Bronchial epithelial cell (primary cell): ENCODE measurements at places on chromosomes 7 and 10.
A peak's percentile ranks its signal among the peaks of the same experiment; 100 is the strongest.

- no peak for DNase-seq
Measured at GRCh38 chr7:139265673-139266072, 34.6 kb downstream of the UBN2 start.

- DNase-seq = no peak
Measured at GRCh38 chr7:36278620-36279172, 111.0 kb upstream of the ANLN start.

DNA sequence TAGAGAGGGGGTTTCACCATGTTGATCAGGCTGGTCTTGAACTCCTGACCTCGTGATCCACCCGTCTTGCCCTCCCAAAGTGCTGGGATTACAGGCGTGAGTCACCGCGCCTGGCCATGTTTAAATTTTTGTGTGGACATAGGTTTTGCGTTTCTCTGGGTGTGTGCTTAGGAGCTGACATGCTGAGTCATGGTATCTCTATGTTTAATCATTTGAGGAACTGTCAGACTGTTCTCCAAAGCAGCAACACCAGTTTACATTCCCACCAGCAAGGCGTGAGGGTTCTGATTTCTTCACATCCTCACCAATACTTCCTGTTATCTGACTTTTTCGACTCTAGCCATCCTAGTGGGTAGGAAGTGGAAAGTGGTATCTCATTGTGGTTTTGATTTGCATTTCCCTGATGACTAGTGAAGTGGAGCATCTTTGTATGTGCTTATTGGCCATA lies 153.7 kb downstream of the DNAJB6 start:
- DNase-seq = peak; percentile 77

DNA sequence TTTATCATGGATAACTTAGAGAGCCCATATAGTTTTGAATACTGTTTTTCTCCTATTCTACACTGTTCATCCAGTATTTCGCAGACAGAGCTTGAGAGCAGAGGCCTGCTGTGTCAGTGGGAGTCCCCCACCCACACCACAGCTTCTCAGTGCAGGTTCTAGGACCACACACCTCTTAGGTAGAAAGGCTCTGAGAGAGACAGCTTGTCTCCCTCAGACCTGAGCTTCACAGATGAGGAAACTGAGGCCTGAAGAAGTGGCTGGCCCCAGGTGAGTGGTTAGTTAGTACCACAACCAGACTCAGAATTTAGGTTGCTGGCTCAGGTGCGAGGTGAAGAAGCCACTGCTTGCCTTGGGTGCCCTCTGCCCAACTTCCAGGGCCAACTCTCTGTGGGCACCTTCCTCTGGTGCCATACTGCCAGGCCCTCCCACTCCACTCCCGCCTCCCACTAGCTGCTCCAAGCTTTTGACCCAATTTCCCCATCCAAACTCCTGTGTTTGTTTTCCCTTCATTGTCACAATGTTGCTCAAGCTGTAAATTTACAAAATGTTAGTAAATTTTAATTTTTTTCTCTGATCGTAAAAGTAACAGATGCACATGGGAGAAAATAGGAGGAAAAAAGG lies 7.6 kb upstream of the HILPDA start:
- DNase-seq = no peak

DNA sequence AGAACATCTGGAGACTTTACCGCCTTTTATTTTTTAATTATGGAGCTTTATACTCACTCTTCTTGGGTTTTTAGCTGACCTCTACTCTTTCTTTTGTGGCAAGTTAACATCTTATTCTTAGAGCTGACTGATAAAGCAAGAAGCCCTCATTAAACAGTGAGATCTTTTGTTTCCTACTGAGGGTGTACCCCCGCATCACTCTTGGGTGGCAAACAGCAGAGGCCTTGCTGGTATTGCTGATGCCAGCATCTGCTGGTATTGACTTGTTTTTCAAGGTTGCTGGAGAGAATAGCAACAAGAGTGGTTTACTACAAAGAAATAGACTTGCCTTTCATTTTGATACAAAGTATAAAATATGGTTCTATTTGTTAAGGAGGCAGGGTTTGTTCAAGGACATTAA lies 154.7 kb downstream of the ARID5B start:
- no peak for DNase-seq

DNA sequence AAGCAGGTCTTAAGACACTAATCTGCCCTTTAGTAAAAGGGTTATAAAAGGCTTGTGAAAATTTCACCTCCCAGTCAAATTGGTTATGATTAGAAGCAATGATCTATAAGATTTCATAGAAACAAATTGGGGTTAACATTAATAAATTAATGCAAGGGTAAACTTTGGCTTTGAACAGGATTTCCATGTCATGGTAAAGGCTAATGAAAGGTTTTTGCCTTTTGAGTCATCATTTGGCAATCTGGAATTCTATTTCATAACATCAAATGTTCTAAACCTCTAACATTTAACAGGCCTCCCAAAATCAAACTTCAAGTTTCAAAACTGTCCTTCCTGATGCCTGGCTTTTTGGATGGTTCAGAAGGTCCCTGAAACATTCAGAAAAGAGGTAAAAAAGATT lies 62.4 kb downstream of the COA1 start:
- peak; percentile 45 for DNase-seq

DNA sequence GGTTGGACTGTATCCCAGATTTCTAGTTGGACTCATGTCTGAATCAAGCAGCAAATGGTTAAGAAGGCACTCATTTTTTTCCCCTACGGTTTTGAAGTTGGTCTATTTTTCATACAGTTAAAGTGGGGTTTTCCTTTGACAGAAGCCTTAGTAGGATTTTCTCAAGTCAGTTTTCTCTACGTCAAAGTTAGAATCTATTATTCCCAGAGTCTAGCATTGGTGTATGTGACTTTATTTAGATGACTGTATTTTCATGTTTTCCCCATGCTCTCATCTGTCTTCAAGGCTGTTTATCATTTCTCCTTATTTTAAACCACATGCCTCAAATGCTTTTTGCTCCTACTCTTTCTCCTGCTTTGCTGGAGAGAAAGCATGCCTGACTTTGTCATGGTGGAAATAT lies 623.2 kb downstream of the CCSER2 start:
- DNase-seq = no peak

GRCh38 chr7:136405931-136406777 lies 429.0 kb upstream of the MTPN start:
- DNase-seq = peak; percentile 47

GRCh38 chr7:50727072-50727471 lies 55.6 kb downstream of the GRB10 start:
- peak; percentile 46 for DNase-seq

GRCh38 chr7:116561697-116562483 lies 37.1 kb downstream of the CAV1 start:
- peak; percentile 41 for DNase-seq

DNA sequence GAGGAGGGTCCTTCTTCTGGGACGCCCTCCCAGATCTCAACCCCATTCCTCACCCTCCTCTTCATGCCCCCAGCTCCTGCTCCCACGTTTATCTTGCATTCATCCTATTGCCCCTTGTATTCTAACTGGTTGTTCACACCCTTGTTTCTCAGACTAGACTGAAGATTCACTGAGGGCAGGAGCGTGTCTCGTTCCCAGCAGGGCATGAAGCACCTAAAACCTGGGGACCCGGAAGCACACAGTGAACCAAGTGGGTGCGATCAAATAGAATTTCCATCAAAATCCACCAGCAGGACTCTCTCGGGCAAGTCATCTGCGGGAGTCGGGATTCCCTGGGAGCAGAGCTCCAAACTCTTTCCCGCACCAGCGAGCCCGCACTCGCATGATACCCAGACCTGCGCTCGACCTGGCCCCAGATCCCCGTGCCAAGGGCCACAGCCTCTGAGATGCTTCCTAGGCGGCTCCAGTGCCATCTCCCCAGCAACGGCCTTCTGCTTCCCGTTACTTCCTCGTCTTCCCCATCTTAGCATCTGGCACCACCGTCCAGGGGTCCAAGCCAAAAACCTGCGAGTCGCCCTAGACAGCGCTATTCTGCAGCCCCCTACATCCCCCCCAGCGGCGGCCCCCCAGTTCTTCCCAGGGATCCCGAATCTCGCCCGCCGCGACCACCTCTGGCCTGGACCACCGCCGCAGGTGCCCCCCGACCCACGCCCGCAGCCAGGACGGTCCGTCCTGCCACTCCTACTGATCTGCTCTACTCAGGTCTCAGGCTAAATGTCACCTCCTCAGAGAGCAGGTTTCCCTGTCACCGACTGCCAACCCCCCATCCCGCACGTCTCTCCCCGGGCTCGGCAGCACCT lies 6.1 kb upstream of the GBX1 start:
- no peak for DNase-seq

GRCh38 chr7:28280516-28280915 lies 99.9 kb upstream of the JAZF1 start:
- DNase-seq = no peak

DNA sequence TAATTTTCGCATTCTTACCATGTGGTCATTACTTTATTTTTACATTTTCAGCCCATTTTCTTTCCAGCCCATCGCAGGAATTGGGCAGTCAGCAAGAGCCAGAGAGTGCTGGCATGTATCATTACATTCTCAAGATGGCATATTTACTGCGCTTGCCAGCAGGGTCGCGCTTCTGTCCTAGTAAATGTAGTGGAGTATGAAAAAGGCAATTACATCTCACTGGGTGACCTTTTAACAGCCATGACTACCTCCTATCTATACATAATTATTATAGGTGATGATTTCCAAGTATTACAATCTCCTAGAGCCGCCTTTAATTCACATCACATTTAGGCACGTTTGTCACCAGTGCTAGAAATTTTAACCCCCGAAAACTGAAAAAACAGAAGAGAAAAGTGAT lies 433.7 kb upstream of the MGMT start:
- DNase-seq = no peak

GRCh38 chr10:69549959-69550358 lies 23.3 kb downstream of the NEUROG3 start:
- no peak for DNase-seq

DNA sequence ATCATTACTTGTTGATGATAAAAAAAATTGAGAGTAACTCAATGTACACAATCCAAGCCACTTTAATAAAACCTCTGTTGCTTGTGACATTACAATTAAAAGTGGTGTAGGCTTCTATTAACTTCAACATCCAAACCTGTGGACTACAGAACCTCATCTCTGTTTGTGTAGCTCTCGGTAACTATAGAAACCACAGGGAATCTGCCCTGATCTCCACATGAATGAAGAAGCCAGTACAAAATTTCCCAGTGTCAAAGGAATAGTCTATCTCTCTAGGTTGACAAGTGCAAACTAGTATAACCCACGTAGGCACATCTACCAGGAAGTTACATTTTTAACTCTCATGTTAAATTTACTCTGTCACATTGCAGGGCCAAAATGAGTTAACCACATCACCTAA lies 204.3 kb downstream of the CHCHD3 start:
- DNase-seq = no peak

GRCh38 chr7:157017603-157018327 lies 7.3 kb upstream of the MNX1 start:
- DNase-seq = no peak

DNA sequence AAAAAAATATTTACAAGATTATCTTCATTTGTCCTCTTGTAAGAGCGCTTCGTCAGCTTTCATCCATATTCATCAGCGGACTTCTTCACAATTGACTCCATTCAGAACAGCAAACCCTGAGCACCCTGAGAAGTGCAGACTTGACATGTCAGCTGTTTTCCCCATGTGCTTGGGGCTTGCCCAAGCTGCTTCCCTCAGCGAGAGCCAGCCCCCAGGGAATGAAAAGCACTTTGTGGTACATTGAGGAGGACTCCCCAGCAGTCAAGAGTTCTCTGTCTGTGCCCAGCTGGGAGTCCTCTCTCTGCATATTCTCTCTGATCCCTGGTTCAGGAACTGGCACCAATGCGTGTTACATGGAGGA lies 22.7 kb downstream of the HKDC1 start:
- DNase-seq = no peak

DNA sequence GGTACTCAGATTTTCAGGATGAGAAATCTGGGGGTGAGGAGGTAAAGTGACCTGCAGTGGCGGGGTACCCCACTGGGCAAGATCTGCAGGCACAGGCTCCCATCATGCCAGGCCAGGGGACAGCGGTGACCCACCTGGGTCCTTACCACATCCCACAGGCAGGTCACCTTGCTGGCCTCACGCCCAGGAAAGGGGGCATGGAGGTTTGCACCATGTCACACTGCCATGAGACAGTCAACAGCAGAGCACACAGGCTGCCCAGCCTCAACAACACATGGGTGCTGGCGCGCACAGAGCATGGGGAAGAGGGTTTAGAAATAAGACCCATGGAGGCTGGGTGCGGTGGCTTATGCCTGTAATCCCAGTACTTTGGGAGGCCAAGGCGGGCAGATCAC lies 914 bp downstream of the PKD1L1 start:
- no peak for DNase-seq

DNA sequence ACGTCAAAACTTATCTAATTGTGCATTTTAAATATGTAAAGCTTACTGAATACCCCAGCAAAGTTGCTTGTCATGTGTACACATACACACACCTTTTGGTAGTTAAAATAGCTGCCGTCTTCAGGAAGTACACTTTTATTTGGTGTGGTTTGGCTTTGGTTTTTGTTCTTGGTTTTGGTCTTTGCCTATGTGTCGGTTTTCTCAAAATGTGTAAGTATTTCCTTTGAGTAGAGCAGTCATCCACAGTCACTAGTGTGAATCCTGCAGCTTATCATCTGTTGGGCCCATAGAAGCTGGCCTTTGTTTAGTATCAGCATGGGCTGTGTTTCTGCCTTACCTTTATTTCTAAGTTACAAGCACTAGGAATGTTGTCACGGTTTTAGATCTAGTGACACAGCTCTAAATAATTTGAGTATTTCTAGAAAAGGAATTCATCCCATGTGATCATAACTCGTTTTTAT lies 35.3 kb downstream of the NET1 start:
- peak; percentile 31 for DNase-seq

DNA sequence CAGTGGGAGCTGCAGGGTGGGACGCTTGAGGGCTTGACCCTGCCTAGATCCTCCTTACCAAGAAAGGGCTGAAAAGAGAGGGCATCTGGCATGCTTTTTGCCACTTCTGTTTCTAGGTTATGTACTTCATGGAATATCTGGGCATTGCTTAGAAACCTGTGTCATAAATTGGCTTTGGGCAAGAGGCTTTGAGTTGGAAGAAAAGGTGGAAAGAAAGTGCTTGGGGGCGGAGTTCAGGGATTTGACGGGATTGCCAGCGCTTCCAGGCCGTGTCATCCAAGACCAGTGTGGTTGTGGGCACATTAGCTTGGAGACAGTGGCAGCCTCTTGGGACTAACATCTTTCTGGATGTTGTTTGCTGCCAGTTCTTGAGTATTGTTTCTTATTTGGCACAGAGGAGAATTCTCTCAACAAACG lies 825 bp downstream of the ZNF862 start:
- DNase-seq = peak; percentile 22

- no peak for DNase-seq
Measured at GRCh38 chr7:85177316-85177715, 9.5 kb downstream of the SEMA3D start.

GRCh38 chr7:31710171-31710570 lies 23.2 kb downstream of the PPP1R17 start:
- no peak for DNase-seq

- no peak for DNase-seq
Measured at GRCh38 chr10:110258542-110258941, 46.2 kb downstream of the SMNDC1 start.

GRCh38 chr7:34207810-34208209 lies 302.5 kb downstream of the BMPER start:
- peak; percentile 26 for DNase-seq
